ENCODE measurements at places on chromosomes 2 and 18.

- no peak overlapping the region for H3K27ac ChIP-seq
- no peaks in the 10 kb centered on the region for H3K27me3 ChIP-seq
- H3K36me3 ChIP-seq, result no peaks in the 10 kb centered on the region
- peaks cover 2% of the 10 kb centered on the region for H3K4me1 ChIP-seq
- no peak for DNase-seq
- H3K4me3 ChIP-seq, result no peak overlapping the region
Measured at GRCh38 chr2:68351997-68352396, 13.1 kb upstream of the PLEK start.

DNA sequence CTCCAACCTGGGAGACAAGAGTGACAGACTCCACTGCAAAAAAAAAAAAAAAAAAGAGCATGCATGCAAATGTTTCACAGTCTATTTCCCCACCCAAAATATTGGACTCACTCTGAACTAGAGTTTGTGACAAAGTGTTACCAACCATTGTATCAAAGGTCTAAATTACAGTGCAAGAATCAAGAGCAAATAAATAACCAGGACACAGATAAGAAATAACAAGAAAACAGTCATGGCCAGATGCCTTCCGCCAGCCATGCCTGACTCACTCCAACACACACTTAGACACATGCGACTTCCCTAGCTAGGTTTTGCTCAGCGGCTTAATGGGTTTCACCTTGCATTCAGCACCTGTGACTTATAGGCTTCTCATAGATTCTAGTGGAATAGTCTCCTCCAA, 62.8 kb downstream of the CYB5A start:
- no peaks in the 10 kb centered on the region for H3K27me3 ChIP-seq
- no peaks in the 10 kb centered on the region for H3K4me1 ChIP-seq
- no peak overlapping the region for H3K4me3 ChIP-seq
- H3K27ac ChIP-seq, result no peak overlapping the region

- H3K36me3 ChIP-seq, result no peaks in the 10 kb centered on the region
- DNase-seq, result no peak
- H3K27ac ChIP-seq, result no peak overlapping the region
- H3K4me3 ChIP-seq, result no peak overlapping the region
- H3K4me1 ChIP-seq, result no peaks in the 10 kb centered on the region
- H3K27me3 ChIP-seq, result no peaks in the 10 kb centered on the region
Measured at GRCh38 chr18:24695168-24695567, 234.7 kb downstream of the HRH4 start.

GRCh38 chr18:67517444-67517765, 885 bp upstream of the DSEL start:
- no peak for DNase-seq
- no peaks in the 10 kb centered on the region for H3K4me1 ChIP-seq
- no peaks in the 10 kb centered on the region for H3K27me3 ChIP-seq
- peaks cover 5% of the 10 kb centered on the region for H3K36me3 ChIP-seq
- no peak overlapping the region for H3K27ac ChIP-seq

GRCh38 chr2:239307221-239307569, 93.6 kb downstream of the HDAC4 start:
- no peak for DNase-seq
- H3K27ac ChIP-seq, result no peak overlapping the region
- H3K4me1 ChIP-seq, result peaks cover 11% of the 10 kb centered on the region
- no peaks in the 10 kb centered on the region for H3K27me3 ChIP-seq
- H3K36me3 ChIP-seq, result no peaks in the 10 kb centered on the region

DNA sequence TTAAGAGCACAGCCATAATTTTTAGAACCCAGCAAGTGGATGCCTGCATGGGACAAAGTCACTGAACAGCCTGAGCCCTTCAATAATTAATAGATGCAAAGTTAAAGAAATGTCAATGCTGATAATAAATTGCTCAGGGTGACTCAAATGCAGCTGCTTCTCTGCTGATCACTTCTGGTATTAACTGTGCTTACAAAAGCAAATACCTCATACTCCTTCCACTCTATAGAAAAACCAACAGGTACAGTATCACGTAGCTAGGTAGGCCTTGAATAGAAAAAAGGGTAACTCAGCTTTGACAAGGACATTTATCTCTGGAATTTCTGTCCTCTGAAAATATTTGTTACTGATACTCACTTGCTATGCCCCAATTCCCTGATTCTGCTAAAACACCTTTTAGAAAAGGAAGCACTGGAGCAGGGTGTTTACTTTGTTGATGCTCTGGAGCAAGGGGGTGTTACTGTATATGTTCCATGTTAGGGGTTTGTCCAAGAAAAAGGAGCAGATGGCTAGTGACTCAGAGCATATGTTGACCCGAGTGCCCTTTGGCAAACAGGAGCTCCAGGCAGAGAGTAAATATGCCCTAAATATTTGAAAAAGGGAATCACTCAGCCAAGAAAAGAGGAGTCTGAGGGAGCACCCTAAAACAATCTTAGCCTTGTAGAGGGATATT, 59.1 kb upstream of the RTN4 start:
- H3K27ac ChIP-seq, result no peak overlapping the region
- no peaks in the 10 kb centered on the region for H3K36me3 ChIP-seq
- DNase-seq, result peak; percentile 24

GRCh38 chr18:37913051-37913450, 347.5 kb upstream of the CELF4 start:
- no peaks in the 10 kb centered on the region for H3K36me3 ChIP-seq
- no peak for DNase-seq
- H3K27ac ChIP-seq, result no peak overlapping the region
- H3K4me3 ChIP-seq, result no peak overlapping the region

DNA sequence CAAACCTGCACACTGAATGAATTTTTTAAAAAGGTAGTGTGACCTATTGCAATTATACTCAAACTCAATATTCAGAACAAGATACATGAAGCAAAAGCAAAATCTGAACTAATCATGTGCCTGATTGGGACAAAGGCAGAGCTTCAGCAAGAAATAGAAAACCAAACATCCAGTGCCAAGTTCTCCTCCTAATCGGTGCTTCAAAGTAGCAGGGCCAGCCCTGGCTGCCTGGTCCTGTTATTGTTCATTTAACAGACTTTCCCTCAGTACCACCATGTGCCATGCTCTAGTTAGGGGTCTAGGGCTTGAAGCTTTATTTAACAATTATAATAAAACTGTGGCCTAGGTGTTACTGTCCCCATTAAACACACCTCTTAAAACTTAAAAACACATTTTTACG, 281.5 kb upstream of the PXDN start:
- H3K4me1 ChIP-seq, result no peaks in the 10 kb centered on the region
- DNase-seq, result no peak

- H3K36me3 ChIP-seq, result no peaks in the 10 kb centered on the region
- no peaks in the 10 kb centered on the region for H3K4me1 ChIP-seq
Measured at GRCh38 chr2:228649876-228650275, 468.4 kb upstream of the SPHKAP start.

DNA sequence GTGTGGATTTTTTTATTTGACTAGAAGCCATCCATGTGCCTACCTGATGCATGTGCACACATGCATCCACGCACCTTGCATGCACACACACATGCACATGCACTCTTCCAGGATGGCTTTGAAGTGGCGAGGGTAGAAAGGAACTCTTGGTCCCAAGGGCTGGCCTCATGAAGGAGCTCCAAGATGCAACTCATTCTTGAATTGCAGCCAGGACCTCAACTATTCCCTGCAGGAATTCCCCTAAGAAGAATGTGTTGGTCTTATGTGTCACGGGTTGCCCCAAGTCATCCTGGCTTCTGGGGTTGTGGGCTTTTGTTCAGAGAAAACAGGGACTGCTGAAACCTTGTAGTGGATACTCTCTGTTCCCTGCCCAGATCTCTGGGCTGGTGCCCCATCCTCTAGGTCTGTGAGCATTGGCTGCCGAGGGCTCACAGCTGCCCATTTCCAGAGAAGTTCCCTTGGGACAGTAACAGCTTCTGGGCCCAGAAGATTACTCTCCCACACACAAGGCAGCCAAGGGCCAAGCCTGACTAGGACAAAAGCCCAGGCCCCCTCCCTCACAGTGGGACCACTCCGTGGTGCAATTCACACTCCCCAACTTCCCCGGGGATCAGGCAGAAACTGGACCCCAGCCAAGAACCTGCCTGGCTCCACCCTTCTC, 137.6 kb downstream of the COPS8 start:
- DNase-seq, result no peak
- no peak overlapping the region for H3K4me3 ChIP-seq
- H3K36me3 ChIP-seq, result no peaks in the 10 kb centered on the region
- no peak overlapping the region for H3K27ac ChIP-seq
- no peaks in the 10 kb centered on the region for H3K27me3 ChIP-seq

DNA sequence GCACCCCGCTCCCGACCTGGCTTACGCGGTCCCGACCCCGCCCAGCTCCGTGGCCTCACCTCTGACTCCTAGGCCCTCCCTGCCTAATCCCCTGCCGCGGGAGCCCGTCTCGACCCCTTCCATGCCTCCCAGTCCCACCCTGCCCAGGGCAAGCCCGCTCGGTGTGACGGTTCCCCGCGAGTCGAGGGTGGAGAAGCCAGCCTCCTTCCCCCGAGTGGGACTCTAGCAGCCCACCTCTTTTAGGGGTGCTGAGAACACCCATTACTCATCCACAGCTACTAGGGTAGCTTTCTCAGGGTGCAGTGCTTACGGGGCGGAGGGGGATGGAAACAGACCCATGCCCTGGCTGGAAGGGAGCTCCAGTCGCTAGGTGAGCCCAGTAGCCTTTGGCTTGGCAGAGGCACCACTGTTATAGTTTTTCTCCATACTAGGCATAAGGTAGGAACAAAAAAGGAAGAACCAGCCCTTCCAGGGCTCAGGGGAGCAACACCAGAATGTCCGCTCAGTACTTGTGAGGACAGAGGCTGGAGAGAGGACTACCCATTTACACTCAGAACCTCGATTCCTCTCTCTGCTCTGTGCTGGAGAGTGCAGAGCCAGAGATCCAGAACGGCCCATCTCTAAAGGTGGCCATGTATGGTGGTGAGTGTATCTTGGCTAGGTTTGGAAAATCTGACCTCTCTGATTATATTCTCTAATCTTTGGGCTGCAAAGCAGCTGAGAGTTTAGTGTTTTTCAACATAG, 606 bp downstream of the AGBL5 start:
- peak overlapping the region; percentile 93 for H3K4me3 ChIP-seq
- H3K27ac ChIP-seq, result no peak overlapping the region
- H3K36me3 ChIP-seq, result peaks cover 18% of the 10 kb centered on the region
- DNase-seq, result no peak
- no peaks in the 10 kb centered on the region for H3K27me3 ChIP-seq

DNA sequence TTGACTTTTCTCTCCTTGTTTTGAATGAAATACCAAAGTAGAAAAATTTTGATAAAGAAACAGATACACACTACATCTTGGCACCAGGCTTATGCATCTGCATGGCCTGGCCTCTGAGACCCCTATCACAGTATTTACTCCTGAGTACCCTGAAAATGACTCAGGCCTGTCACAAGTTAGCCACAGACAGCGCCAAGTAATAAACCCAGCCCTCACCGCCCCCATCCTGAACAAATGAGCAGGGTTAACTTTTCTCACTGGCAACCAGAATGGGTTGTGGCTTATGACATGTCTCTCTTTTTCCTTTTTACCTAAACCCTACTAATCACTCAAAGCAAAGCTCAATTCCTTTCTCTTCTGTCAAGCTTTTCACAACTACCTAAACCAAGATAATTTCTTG, 35.3 kb downstream of the SPRED2 start:
- no peaks in the 10 kb centered on the region for H3K27me3 ChIP-seq
- H3K27ac ChIP-seq, result no peak overlapping the region
- no peaks in the 10 kb centered on the region for H3K36me3 ChIP-seq
- H3K4me3 ChIP-seq, result no peak overlapping the region
- peaks cover 2% of the 10 kb centered on the region for H3K4me1 ChIP-seq

DNA sequence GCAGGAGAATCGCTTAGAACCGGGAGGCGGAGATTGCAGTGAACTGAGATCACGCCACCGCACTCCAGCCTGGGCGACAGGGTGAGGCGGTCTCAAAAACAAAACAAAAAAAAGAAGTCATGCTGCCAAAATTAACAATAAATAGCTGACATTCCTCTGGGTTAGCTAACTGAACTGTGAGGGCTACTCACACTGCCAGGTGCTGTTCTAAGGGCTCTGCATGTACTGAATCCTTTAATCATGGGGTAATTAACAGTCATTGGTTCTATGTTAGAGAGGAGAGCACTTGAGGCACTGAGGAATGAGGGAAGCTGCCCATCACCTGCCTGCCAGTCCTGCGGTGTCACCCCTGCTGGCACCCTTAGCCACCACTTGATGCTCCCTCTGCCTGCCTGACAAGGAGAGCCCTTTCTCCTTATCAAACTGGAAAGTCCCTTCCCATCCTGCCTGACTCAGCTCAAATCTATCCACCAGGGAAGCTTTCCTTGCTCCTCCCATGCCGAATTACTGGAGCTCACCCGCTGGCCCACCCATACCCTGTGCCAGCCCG, 73.0 kb upstream of the RIOK3 start:
- no peaks in the 10 kb centered on the region for H3K27me3 ChIP-seq
- DNase-seq, result peak; percentile 91
- no peaks in the 10 kb centered on the region for H3K4me1 ChIP-seq
- no peaks in the 10 kb centered on the region for H3K36me3 ChIP-seq

- no peaks in the 10 kb centered on the region for H3K36me3 ChIP-seq
- DNase-seq, result no peak
- no peaks in the 10 kb centered on the region for H3K4me1 ChIP-seq
- H3K4me3 ChIP-seq, result no peak overlapping the region
- no peak overlapping the region for H3K27ac ChIP-seq
Measured at GRCh38 chr18:67411116-67411515, 105.4 kb downstream of the DSEL start.

GRCh38 chr18:44842588-44843412, 162.1 kb downstream of the SETBP1 start:
- H3K27me3 ChIP-seq, result no peaks in the 10 kb centered on the region
- H3K4me1 ChIP-seq, result peaks cover 4% of the 10 kb centered on the region

DNA sequence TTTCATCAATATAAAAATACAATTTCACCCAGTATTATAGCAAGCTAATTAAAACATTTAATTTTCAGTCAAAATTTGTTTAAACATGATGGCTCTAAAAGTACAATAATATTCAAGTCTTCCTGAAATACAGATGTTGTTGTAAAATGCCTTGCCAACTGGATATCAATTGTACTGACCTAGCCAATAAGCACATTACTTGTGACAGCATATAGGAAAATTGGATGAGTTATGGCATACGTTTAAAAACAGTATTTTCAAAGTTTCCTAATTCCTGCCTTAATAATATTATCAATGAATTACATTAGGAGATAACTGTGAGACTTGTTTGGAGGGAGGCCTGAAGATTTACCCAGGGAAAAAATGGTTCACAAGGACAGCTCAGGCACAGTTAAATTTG, 336.9 kb upstream of the CDH20 start:
- no peaks in the 10 kb centered on the region for H3K4me1 ChIP-seq
- no peaks in the 10 kb centered on the region for H3K36me3 ChIP-seq

GRCh38 chr2:186612026-186612425, 22.2 kb downstream of the ITGAV start:
- peaks cover 2% of the 10 kb centered on the region for H3K4me1 ChIP-seq
- no peak overlapping the region for H3K27ac ChIP-seq
- no peak overlapping the region for H3K4me3 ChIP-seq
- H3K36me3 ChIP-seq, result peaks cover 2% of the 10 kb centered on the region
- H3K27me3 ChIP-seq, result no peaks in the 10 kb centered on the region
- DNase-seq, result no peak

GRCh38 chr2:116491292-116491691, 1323.2 kb upstream of the DDX18 start:
- H3K4me3 ChIP-seq, result no peak overlapping the region
- no peaks in the 10 kb centered on the region for H3K27me3 ChIP-seq
- no peaks in the 10 kb centered on the region for H3K36me3 ChIP-seq
- peak; percentile 45 for DNase-seq

GRCh38 chr2:235050980-235051351, 99.1 kb downstream of the SH3BP4 start:
- peaks cover 23% of the 10 kb centered on the region for H3K4me1 ChIP-seq
- DNase-seq, result peak; percentile 96
- no peaks in the 10 kb centered on the region for H3K27me3 ChIP-seq
- H3K27ac ChIP-seq, result peak overlapping the region; percentile 47
- no peak overlapping the region for H3K4me3 ChIP-seq
- H3K36me3 ChIP-seq, result peaks cover 47% of the 10 kb centered on the region
